Mucosa of gallbladder (tissue), 1 donor: ENCODE measurements at places on chromosomes 12 and 14. TPM values are rescaled to one million over a fixed set of nuclear protein-coding genes. Genes with fewer than 3 reads are reported as not detected.

The ASCL1 gene
- total RNA-seq: not detected

The CNTN1 gene
- 38.6 TPM for total RNA-seq

The CCNB1IP1 gene
- total RNA-seq: 40.1 TPM

The CLEC12A gene
- total RNA-seq: 3.5 TPM
